ENCODE measurements at places on chromosomes 12 and 14. TPM values are rescaled to one million over a fixed set of nuclear protein-coding genes. Genes with fewer than 3 reads are reported as not detected.

GRCh38 chr12:121524196-121524916, 56.5 kb downstream of the KDM2B start:
- DNase-seq: no peak

GRCh38 chr12:124569375-124570148, 2.1 kb upstream of the NCOR2 start:
- no peak for DNase-seq

APOF gene
- total RNA-seq: not detected

- DNase-seq: no peak
These were observed 88.5 kb upstream of the RIN3 start for GRCh38 chr14:92425101-92425500.

DEPDC4 gene
- 2.8 TPM for total RNA-seq

- DNase-seq: no peak
These were observed 123.4 kb downstream of the SLC25A47 start for GRCh38 chr14:100446572-100446971.

DNA sequence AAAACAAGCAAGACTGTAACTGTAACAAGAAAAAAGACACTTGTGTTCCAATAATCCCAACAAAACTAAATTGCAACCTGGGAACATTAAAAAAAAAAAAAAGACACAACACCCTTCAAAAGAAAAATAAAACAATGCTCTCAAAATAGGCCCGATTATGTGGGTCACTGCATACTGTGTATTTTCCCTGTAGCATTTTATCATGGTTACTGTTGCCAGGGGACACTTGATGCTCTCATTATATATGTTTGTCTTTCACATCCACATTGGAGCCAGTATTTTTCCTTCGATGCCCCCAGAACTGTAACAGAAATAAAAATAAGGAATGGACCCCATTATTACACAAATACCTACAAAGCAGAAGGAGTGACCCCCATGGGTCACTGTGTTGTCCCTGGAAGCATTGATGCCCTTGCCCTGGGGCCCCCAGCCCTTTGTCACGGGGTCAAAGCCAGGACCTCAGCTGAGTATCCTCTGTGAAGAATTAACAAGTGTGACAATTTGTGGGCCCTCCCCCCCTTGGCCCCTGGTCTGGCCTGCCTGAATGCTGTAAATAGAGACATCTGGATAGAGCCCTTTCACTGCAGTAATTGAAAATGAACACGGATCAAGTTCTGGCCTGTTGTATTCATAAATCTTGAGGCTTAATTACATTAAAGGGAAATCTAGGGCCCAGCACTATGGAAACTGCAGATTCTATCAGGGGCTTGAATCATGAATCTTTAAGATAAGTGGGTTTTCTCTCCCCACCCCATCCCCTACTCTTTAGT, 72.8 kb downstream of the C12orf42 start:
- DNase-seq: no peak

- DNase-seq: no peak
These were observed 6.7 kb downstream of the PSEN1 start for GRCh38 chr14:73143003-73143402.

- DNase-seq: no peak
These were observed 53.3 kb upstream of the NCOR2 start for GRCh38 chr12:124620606-124621295.

CALCOCO1 gene
- total RNA-seq: 63.3 TPM

DNA sequence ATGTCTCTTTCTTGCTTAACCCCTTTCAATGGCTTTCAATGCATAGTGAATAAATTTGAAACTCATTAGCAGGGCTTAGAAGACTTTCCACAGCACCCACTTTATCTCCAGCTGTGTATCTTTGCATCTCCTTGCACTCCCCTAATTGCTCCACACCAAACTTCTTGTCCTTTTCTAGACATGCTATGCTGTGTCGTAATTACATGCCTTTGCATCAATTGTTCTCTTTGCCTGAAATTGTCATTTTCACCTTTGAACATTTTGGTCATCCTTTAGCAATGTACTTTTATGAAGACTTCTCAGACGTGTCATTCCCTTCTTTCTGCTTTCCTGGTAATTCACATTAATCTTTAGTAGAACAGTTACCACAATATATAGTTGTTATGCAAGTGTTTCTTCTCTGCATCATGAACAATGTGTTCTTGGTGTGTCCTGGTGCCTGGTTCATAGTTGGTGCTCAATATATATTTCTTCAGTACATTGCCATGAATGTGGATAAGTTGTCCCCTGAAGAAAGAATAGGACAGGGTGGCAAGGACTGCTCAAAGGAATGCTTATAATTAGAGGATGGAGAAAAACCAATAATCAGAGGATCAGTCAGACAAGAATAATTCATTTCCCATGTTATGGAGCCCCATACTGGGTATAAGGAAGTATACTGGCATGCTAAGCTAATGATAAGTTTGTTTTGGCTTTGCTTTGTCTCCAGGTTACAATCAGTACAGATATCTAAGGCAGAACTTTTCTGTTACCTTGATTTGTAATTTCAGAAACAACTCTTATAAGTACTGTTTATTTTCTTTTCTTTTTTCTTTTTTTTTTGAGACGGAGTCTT, 27.2 kb downstream of the ARF6 start:
- no peak for DNase-seq

LTB4R gene
- 3.5 TPM for total RNA-seq

DNA sequence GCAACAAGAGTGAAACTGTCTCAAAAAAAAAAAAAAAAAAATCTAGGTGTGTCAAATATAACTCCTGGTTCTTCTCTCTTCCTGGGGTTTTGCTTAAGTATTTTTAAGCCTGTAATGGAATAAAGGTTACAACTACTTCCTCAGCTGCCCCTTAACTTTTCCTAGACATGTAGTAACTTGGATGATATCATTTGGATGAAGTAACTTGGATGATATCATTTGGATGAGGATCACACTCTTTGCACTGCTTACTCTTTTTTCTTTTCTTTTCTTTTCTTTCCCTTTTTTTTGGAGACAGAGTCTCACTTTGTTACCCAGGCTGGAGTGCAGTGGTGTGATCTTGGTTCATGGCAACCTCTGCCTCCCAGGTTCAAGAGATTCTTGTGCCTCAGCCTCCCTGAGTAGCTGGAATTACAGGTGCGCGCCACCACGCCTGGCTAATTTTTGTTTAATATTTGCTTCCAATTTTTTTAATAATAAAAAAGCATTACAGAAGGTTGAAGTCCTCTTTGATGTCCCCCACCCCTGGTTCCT, 775 bp upstream of the FAM186A start:
- DNase-seq: no peak

GRCh38 chr12:89895101-89895500, 186.5 kb upstream of the ATP2B1 start:
- no peak for DNase-seq

- no peak for DNase-seq
These were observed 133.3 kb downstream of the MON2 start for GRCh38 chr12:62599854-62600437.

GRCh38 chr14:97149775-97150174, 352.6 kb downstream of the VRK1 start:
- DNase-seq: no peak

GRCh38 chr12:131239384-131240094, 285.8 kb downstream of the ADGRD1 start:
- DNase-seq: no peak

RNASE1 gene
- total RNA-seq: 14.5 TPM

DNA sequence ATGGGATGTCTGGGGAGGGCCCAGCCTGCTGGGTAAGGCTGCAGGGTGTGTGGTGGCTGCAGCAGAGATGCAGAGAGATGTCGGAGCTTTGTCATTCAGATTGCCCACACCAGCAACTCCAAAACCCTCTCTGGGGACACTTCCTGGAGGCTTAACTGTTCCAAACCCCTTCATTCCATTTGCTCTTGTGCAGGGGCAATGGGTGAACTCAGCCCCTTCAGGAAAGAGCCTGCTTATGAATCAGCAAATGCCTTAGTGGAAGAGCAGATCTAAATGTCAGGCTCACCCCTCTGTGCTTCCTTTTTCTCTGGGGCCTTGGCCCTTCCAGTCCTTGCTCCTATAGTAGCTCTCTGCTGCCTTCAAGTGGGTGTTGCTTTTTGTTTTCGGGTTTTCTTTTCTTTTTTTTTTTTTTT, 36.7 kb upstream of the GPATCH2L start:
- no peak for DNase-seq

MSRB3 gene
- total RNA-seq: 7.0 TPM

SERPINA4 gene
- total RNA-seq: not detected

DNA sequence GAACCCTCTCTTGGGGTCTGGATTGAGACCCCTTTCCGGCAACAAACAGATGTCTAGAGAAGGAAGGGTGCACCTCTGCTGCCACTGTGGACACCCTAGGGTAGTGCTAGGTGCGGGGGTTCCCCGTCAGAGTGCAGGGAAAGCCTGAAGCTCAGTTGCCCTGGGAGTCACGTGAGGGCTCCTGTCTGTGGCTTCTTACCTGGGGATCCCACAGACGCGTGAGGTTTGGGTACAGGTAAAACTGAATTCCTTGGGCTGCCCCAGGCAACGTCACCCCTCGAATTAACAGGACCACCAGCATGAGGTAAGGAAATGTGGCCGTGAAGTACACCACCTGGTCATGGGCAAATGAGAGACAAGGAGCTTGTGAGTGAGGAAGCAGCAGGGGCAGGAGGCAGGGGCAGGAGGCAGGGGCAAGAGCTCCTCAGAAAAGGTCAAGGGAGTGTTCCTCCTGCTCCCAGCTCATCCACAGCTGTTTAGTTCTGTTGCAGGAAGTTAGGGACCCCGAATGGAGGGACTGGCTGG, 21.0 kb upstream of the SLC6A12 start:
- no peak for DNase-seq

TMCC3 gene
- 14.2 TPM for total RNA-seq

ATF1 gene
- total RNA-seq: 21.0 TPM

DNA sequence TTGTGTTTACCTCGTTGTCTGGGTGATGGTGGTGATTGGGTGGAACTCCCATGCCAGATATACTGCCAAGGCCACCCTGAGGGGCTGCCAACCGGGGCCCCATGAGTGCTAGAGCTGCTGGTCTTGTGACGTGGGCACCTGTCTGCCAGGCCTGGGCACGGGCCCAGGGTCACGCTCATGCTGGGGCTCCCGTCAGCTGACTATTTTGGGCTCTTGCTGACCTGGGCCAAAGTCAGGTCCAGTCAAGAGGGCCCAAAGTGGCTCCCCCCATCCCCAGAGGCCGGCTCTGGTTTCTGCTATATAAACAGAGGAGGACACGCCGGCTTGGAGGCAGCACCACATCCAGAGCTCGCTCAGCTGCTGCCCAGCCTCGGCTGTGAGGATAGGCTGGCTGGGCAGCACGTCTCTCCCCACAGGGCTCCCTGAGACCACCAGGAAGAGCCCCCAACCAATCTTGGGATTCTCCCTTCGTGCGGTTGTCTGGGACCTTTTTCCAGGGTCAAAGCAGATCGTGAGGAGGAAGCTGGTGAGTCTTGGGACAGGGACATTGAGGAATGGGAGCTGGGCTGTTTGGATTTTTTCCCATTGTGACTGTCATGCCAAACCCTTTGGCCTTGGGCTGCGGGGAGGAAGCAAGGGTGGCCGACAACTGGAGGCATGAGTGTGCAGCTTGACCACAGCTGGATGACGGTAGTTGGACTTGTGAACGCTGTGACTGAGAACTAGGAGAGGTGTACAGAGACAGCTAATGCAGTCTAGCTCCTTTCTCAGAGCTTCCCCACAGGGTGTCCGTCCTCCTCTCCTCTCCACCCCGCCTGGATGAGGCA, 7.6 kb upstream of the NR4A1 start:
- DNase-seq: no peak

ERP27 gene
- not detected for total RNA-seq

DNA sequence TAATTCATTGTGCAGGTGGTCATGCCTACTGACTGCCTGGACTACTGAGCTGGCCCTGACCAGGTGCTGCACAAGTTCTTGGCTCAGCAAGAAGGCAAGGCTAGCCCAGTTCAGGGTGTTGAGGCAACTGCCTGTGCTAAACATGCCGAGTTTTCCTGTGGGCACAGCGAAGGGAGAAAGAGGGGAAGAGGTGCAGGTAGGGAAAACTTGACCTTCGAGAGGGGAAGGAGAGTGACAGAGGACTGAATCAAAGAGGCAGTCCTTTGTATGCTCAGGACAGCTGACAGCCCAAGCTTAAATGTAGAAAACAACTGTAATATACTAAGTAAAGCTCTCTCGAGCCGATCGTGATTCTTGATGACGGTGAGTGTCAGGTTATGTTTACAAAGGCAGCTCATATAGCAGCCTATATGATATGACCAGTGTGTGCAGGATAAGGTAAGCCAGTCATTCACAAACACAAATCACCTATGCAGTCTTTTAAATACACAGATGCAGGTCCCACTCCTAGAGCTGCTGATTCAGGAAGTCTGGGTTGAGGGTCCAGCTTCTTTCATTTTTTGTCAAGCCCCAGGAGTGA, 2.6 kb downstream of the IRAK3 start:
- DNase-seq: no peak

DNA sequence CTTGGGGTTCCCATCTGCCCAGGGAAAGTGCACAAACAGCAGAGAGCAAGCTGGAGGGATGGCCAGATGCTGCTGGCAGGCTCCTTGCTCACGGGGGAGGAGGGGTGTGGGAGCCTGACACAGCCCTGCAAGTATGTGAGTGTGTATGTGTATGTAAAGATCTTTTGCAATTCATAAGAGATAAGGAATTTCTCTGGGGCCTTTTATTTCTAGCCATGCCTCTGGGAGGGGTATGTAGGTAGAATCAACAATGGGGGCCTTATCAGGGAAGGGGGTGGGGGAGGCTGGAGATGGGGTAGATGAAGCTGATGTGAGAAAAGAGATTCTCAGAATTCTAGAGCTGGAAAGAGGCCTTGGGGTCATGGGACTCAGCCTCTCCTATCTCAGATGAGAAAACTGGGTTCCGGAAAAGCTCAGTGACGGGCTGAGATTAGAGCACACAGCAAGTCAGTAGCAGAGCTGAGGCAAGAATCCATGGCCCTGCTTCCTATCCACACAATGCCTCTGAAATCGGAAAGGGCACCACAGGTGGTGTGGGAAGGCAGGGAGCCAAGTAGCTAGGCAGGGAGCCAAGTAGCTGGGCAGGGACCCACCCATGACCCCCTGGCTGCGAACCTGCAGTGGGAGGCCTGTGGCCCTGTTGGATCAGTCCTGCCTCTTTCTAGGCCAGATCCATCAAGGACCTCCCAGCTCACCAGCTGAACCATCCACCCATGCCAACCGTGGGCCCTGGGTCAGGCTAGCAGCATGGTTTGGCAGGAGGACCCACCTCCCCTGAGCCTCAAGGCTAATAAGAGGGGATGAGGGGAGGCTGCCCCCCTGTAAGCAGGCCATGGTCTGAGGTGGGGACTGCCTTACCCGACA, 54.7 kb downstream of the PLEKHG3 start:
- DNase-seq: no peak

- no peak for DNase-seq
These were observed 341.9 kb downstream of the GXYLT1 start for GRCh38 chr12:41802803-41803202.

DNA sequence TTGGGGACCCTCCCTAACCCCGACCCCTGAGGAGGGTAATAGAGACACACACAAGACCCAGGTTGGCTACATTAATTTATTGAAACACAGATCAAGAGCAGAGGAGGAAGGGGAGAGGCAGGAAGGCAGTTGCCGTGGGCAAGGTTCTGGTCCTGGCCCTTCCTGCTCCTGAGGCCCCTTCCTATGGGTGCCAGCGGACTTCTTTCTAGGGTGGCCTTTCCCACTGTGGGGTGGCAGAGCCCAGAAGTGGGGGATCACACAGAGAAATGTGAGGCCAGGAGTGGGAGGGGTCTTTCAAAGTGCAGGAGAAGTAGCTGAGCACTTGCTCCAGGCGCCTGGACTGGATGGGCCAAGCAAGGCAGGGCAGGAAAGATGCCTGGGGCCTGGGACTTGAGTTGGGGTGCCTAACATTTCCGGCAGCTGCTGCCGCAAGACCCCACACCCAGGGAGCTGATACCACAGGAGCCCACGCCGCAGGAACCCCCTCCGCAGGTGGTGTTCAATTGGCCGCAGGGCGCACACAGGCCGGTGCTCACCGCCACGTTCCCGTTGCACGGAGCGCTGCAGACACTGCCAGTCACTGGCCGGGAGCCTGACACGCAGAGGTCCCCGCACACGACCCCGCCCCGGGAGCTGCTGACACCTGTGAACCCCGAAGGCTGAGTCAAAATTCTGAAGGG, 5.3 kb downstream of the KRT81 start:
- DNase-seq: no peak
